ENCODE measurements at places on chromosomes 7 and 10.
A peak's percentile ranks its signal among the peaks of the same experiment; 100 is the strongest.

DNA sequence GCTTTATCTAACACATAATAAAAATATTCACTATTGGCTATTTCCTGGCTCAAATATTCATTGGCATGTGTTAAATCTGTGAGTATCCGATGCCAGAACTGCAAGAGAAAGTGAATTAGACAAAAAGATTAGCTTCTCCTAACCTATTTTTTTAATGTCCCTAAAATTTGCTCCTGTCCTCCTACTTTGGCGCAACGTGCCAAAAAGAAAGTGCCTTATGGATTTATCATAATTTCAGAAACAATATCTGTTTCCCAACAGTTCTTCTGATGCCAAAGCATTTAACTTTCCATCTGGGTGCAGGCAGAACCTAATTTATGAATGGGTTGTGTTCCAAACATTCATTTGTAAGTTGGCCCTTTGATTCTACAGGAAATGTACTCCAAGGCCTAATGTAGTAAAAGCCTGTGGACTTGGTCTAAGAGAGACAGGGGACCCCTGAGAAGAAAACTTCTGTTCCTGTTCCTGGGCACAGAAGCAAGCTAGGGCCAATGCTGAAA is 15.4 kb downstream of the PIP4K2A start:
- DNase-seq, result no peak

DNA sequence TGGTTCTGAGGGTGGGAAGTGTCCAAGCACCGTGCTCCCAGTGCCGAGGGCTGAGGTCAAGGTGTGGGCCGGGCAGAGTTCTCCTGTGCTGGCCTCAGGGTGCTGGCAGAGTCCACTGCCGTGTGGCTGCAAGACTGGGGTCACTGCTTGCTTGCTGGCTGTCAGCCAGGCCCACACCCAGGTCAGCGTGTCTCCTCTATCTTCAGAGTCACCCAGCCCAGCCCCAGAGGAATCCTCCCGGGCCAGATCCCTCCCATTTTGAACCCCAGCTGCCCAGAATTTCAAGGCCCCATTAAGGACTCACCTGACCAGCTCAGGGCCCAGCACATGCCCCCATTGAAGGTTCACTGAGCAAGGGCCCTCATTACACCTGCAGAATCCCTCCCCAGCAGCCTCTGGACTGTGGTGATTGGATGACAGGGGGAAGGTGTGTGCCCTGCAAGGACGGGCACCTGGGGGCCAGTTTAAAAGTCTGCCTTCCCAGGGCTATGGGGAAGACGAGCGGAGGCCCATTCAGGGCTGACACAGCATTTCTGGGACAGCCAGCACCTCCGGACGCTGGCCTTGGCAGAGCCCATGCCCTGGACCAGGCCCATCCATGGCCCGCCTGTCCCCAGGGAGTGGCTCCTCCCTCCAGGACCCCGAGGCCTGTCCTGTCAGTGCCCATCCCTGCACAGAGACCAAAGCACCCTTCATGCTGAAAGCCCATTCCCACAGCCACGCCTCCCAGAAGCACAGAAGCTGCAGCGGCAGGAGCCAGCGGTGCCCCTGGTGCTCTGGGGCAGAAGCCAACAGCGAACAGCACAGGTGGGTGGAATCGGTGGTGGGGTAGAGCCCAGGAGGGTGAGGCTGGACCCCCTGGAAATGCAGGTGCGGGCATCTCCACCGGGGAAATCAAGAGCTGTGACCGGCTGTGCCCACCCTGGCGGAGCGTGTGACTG is 45.1 kb upstream of the PPP2R2D start:
- no peak for DNase-seq

- peak; percentile 3 for DNase-seq
Observed at GRCh38 chr7:135536150-135536549, 21.6 kb upstream of the NUP205 start.

DNA sequence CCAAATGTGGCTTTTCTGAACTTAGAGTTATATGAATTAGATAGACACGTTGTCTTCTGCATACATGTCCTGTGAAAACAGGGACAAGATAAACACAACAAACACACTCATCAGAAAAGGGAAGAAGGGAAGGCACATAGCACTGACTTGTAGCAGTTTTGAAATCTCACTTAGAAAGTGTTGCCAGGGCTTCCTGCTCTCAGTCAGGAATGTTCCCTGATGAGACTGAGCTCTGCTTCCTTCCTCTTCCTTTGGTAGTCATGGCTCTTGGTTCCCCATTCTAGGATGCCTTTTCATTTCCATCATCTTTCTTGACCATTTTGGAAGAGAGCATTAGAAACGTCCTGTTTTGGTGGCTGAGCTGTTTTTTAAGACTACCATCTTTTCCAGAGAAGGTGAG is 233.8 kb upstream of the LYZL1 start:
- DNase-seq, result no peak

DNA sequence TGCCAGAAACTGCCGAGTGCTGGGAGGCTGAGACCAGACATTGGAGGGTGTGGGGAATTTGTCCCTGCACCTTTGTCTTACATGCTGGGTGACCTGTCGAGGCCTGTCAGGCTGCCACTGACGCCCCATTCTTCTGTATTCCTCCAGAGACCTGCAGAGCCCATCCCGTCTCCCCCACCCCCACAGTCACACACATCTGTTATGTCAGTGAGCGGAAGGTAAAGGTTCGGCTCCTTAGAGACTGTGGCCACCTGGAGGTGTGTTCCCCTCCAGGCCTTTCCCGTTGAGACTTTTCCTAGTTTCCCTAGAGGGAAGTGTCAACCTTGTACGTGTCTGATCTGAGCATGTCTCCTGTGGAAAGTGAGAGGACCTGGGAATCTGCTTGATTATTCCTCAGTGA is 84.5 kb downstream of the ATXN7L1 start:
- DNase-seq, result no peak

GRCh38 chr7:256981-257646 is 32.9 kb upstream of the FOXL3 start:
- DNase-seq, result no peak

- DNase-seq, result no peak
Observed at GRCh38 chr7:41711283-41712064, 8.6 kb upstream of the INHBA start.

- DNase-seq, result no peak
Observed at GRCh38 chr7:141418066-141418465, 133.1 kb upstream of the AGK start.

DNA sequence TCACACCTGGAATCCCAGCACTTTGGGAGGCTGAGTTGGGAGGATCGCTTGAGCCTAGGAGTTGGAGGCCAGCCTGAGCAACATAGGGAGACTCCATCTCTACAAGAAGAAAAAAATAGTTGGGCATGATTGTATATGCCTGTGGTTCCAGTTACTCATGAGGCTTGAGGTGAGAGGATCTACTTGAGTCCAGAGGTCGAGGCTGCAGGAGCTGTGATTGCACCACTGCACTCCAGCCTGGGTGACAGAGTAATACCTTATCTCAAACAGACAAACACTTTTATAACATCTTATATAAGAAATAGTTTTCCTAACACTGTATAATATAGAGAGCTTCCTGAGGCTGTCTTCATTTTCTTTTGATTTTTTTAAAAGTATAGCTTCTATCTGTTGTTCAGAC is 448.4 kb upstream of the COBL start:
- no peak for DNase-seq

- DNase-seq, result no peak
Observed at GRCh38 chr10:86229376-86229775, 137.2 kb downstream of the GRID1 start.

- peak; percentile 86 for DNase-seq
Observed at GRCh38 chr10:46033602-46034011, 3.2 kb upstream of the NCOA4 start.

- no peak for DNase-seq
Observed at GRCh38 chr10:63300801-63301200, 165.0 kb downstream of the JMJD1C start.

DNA sequence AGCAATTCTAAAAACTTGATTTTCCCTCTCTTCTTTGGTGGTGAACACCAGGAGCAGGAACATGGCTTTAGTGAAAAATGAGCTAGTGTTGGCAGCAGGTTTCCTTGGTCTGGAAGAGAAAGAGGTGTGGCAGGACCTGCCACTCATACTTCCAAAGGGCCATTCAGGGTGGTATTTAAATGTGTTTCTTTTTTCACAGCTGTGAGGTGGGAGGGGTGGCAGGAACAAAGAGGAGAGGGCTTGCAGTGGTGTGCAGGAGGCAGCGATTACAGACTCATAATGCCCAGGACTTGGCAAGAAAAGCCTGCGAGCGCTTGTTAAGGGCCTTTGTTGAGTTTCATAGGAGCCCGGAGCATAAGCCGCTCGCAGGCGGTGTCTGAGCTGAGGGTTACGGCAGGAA is 36.8 kb downstream of the WIPF3 start:
- DNase-seq, result no peak

GRCh38 chr7:20797462-20798080 is 10.9 kb upstream of the SP8 start:
- DNase-seq, result no peak

DNA sequence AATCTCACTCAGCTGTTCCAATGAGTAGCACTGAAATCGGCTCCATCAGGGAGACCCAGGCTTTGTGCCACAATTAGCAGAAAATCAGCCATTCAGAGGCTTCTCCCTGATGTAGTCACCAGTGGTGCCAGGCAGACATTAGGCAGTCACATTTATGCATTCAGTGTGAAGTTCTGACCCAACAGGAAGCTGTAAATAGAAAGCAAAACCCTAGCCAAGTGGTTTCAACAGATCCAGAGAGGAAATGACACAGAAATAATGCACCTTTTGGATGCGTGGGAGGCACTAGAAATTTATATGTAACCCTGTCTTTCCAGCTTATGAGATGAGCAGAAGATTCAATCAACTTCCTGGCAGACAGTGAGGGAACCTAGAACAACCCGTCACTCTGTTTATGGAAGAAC is 186.4 kb downstream of the PDE1C start:
- no peak for DNase-seq

GRCh38 chr10:71998840-71999194 is 34.6 kb downstream of the CHST3 start:
- DNase-seq, result peak; percentile 86

DNA sequence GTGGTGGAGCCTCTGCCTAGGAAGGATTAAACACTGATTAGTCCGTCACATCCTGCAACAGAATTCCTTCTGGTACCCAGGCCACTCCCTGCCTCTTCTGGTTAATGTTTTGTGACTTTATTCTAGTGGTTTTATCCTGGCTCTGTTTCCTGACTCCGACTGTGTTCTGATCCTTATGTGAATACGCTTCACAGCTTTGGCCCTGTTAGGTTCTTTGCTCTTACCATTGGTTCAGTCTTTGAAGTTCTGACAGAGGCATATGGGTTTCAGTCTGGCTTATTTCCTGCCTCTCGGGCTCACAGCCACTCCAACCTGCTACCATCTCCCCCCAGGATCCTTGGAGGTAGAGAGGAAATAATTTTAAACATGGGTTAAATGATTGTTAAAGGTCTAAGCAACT is 23.2 kb upstream of the FGL2 start:
- DNase-seq, result no peak

GRCh38 chr7:4958477-4959301 is at the start of gene MMD2:
TSS of gene MMD2 (minus strand) at chr7:4959187. CDS start at chr7:4959017, 170 bp downstream.
- no peak for DNase-seq

All from fibroblast of skin of scalp (primary cell).